Heart left ventricle (tissue), 16 donors: ENCODE measurements at places on chromosomes 6 and 20.
A peak's percentile ranks its signal among the peaks of the same experiment; 100 is the strongest.

GRCh38 chr6:167892835-167893815 is 66.4 kb downstream of the AFDN start:
- DNase-seq, result no peak

GRCh38 chr20:60589623-60590022 is 631.4 kb downstream of the CDH26 start:
- no peak for DNase-seq

DNA sequence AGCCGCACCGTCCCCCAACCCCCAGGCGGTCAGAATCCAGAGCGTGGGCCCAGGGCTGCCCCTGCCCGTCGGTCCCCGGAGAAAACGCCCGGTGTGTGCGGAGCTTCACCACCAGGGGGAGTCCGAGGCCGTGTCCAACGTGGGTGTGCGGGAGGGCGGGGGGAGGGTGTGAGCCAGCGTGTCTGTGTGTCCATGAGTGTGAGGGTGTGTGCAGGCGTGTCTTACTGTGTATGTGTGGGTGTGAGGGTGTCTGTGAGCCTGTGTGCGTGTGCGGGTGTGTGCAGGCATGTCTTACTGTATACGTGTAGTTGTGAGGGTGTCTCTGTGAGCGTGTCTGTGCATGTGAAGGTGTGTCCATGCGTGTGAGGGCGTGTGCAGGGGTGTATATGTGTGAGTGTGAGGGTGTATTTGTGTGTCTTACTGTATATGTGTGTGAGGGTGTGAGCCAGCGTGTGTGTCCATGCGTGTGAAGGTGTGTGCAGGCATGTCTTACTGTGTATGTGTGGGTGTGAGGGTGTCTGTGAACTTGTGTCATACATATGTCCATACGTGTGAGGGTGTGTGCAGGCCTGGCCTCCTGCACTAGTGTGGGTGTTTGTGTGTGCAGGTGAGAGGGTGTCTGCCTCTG is 24.6 kb upstream of the GATA5 start:
- peak; percentile 77 for DNase-seq

GRCh38 chr6:100309174-100309573 is 155.5 kb downstream of the SIM1 start:
- DNase-seq, result no peak

GRCh38 chr6:10849901-10850300 is 11.6 kb upstream of the MAK start:
- no peak for DNase-seq

DNA sequence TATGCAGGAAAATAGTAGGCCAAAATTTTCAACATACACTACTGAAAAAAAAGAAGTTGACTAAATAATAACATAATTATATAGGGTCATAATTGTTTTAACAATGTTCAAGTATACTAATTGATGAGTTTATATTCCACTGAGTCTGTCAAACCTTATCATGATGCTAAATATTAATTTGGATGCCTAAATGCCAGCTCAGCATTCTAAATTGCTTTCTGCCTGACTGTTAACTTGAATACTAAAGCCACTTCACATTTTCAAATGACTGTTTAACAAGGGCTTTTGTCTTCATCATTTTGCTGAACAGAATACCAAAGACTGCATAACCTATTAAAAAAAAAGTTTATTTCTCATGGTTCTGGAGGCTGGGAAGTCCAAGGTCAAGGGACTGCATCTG is 232.8 kb downstream of the DOK5 start:
- DNase-seq, result no peak

- no peak for DNase-seq
Observed at GRCh38 chr6:3329393-3330051, 70.8 kb downstream of the PSMG4 start.

GRCh38 chr6:34207695-34208443 is 28.8 kb upstream of the HMGA1 start:
- no peak for DNase-seq

- no peak for DNase-seq
Observed at GRCh38 chr20:23492292-23492691, 1.4 kb downstream of the CST8 start.

- no peak for DNase-seq
Observed at GRCh38 chr6:93021235-93021915, 398.0 kb downstream of the EPHA7 start.

DNA sequence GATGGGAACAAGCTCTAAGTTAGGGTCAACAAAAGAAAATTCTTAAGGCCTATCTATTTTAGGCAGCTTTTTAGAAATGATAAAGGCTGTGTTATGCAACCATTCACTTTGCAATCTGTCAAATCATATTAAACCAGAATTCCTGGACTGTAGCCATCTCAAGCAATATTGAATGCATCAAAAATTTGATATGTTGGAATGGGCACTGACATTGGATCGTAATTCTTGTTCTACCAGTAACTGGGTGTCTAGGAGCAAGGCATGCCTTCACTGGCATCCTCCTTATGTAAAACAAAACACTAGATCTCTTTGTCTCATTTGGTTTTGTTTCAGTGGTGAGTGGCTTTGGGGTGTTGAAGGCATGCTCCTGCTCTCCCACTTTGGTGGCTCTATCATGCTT is 145.6 kb downstream of the JARID2 start:
- no peak for DNase-seq

DNA sequence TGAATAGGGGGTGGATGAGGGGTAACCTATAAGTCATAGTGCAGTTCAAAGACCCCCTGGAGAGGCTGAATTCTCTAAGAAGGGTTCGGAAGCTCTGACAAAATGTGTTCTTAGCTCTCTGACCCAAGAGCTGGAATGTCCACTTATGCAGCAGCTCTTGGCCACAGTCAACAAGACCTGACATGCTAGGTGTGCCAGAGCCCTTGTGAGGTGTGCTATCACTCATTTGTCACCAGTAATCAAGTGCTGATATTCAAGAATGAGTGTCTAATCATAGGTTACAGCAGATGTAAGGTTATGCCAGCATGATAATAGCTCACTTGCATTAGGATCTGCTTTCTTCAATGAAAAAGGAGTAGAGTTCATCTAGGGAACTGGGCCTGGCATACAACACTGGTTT is 28.1 kb downstream of the TOMM6 start:
- no peak for DNase-seq

- no peak for DNase-seq
Observed at GRCh38 chr20:34570859-34571306, 12.4 kb downstream of the MAP1LC3A start.

- DNase-seq, result no peak
Observed at GRCh38 chr20:56347628-56348304, 11.0 kb upstream of the FAM210B start.

- no peak for DNase-seq
Observed at GRCh38 chr6:24547243-24547642, 52.5 kb downstream of the ALDH5A1 start.

GRCh38 chr6:24915641-24916040 is 20.1 kb downstream of the RIPOR2 start:
- DNase-seq, result no peak

DNA sequence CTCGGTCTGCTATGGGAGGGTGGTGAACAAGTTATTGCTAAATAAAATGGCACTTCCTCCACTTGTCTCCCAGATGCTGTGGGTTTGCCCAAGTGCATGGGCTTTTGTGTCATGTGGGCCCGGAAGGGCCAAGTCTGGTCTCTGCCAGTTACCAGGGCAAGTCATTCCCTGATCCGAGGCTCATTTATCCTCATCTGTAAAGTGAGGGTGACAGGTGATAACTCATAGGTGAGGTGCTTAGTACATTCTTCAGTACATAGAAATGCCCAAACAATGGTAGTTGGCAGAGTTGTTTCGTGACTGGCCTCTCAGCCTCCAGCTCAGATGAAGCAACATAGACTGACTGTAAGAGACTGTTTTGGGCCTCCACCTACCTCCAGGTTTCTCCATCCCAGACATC is 2.0 kb upstream of the MUCL3 start:
- DNase-seq, result no peak

DNA sequence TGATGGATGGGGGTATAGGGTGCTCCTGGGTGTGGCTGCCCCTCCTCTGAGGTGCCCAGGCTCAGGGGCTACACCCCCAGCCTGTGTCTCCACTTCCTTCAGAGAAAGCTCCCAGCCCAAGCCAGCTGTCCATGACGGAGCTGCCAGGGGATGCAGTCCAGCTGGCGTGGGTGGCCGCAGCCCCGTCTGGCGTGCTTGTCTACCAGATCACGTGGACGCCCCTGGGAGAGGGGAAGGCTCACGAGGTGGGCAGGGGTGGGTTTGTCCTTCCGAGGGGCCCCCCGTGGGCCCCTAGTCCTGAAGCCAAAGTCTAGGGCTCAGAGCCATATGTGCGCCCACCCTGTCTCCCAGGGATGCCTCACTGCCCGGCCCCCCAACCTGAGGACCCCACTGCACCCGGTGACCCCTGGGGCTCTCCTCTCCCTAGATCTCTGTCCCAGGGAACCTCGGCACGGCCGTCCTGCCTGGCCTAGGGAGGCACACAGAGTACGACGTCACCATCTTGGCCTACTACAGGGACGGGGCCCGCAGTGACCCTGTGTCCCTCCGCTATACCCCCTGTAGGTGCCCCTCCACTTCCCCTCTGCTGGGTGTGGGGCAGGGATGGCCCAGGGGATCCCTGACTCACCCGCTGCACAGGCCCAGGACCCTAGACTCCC is 19.8 kb downstream of the COL20A1 start:
- DNase-seq, result peak; percentile 61

DNA sequence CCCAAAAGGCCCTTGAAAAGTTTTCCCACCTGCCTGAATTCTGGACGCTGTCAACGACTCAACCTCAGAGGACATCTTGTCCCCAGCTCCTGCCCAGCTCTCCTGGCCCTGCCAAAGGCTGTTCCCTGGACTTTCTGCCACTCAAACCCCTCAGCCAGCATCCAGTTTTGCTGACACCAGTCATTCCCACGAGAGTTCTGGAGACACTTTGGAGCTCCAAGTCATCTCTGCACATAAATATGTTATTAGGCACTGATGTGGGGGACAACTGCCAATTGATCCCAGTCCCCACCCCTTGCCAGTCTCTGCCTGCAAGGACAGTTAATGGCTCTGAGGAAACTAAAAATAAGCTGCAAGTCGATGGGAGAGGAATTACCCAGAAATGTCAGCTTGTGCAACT is 38.9 kb upstream of the KCNB1 start:
- no peak for DNase-seq

DNA sequence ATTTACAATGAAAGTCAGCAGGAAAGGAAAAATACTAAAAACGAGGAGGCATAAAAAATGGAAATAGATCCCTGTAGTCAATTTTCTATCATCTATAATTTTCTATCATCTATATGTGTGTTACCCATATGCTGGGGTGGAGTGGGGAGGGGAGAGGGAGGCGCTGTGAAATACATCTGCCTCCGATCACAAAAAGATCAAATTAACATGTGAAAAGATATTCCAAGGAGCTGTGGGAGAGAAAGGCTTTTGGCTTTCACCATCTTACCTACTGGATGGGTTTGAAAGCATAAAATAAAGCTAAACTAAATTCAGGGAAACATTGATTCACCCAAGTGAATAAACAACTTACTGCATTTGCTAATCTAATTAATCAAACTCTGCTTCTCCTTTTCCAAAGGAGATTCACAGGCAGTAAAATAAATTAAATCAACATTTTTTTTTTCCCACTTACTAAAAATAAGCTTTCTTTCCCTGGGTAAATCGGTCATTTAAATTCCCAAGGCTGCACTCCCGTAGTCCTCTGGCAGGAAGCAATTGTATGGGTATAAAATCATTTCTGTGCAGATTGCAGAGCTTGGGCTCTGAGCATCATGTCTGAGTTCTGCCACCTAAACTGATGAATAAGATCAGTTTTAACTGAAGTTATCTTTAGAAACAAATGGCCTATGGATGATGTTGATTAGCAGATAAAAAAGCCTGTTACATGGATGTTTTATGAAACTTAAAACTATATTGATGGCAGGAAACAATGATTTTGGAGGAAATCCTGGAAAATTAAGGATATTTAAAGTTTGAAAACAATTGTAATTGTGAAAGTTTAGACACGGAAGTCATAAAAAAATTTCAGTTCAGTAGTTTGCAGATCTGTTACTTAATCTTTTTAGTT is 147.9 kb downstream of the SOX4 start:
- DNase-seq, result no peak

GRCh38 chr6:34098045-34098936 is 47.6 kb downstream of the GRM4 start:
- no peak for DNase-seq

DNA sequence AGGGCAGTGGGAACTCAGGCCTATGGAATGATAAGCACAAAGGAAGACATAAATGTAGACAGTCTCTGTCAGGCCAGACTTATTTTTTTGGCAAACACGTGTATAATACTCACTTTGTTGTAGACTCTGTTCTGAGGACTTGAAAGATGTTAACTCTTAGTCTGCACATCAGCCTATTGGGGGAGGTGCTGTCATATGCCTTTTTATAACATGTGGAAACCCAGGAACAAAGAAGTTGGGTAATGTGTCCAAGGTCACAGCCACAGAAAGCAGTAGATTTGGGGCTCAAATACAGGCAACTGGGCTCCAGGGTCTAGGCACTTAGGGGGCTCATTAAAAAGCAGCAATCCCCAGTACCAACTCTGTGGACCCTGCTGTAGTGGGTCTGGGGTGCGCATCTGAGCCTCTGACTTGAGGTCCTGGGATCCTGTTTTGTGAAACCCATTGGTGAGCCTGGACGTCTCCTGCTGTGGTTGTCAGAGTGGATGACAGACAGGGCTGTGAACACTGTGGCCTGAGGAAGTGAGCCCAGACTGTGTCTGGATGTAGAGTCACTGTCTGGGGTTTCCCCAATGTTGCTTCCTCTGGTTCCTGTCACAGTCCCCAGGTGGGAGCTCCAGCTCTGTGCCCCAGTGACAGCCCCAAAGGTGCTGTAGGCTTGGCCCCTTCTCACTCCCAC is 50.0 kb downstream of the CDH26 start:
- no peak for DNase-seq

DNA sequence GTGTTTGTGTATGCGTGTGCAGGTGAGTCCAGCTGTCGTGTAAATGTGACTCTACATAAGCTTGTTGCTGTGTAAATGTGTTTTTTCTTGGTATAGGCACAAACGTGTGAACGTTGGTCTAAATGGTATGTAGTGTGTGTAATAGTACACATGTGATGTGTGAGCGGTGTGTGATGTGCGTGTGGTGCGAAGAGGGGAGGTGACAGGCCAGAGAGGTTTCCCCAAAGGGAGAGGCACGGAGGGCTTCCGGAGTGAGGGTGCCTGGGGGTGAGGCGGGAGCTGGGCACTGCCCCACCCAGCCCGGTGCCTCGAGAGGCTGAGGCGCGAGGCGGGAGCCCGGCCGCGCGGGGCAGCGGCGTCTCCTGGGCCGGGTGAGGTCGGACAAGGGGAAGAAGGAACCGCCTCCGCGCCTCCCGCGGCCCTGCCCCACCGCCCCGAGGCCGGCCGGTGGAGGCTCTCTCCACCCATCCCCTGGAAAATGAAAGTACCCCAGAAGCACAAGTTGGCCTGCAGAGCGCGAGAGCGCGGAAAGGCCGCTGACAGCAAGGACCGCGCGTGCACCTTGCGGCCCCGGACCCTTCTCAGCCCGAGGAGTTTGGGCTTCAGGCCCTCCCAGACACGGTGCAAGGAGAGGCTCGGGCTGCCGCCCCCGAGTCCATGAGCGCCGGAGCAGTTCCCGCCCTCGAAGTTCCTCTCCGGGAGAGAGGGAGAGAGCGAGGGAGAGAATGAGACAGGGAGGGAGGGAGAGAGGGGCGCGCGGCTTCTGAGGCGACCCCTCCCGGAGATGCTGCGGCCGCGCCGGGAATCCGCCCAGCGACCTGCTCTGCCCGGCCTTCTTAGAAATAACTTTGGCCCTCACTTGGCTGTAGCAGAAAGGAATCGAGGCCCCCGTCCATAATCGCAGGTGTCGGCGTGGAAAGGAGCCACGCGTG is 43.2 kb upstream of the OSTM1 start:
- DNase-seq, result peak; percentile 32

GRCh38 chr6:82353848-82354247 is 9.8 kb upstream of the TPBG start:
- no peak for DNase-seq
